ENCODE measurements at places on chromosomes 12 and 14.

- no peak for DNase-seq
Observed at GRCh38 chr14:36521598-36522345, 1.7 kb upstream of the NKX2-1 start.

DNA sequence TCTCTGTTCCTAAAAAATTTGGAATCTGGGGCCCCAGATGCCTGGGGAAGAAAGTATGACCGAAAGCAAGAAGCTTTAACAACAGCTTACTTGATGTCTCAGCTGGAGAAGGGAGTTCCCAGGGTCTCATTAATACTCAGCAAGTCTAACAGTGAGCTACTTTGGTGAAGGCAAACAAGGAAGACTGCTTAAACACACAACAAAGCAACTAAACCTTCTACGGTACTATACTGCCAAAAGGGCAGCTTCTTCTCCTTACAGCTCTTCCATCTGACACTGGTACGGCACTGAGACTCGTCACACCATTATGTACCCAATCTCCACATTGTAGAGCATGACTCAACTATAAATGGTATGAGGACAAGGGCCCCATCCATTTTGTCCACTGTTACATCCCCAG lies 213.0 kb downstream of the MED13L start:
- no peak for DNase-seq

- peak; percentile 22 for DNase-seq
Observed at GRCh38 chr14:64971943-64972791, at the start of gene RAB15. RAB15 (minus strand) TSS chr14:64972336; CDS start chr14:64972076, 260 bp downstream.

- no peak for DNase-seq
Observed at GRCh38 chr14:59450716-59451115, 14.5 kb downstream of the GPR135 start.

- peak; percentile 2 for DNase-seq
Observed at GRCh38 chr12:106248312-106248845, 559 bp upstream of the CKAP4 start.

DNA sequence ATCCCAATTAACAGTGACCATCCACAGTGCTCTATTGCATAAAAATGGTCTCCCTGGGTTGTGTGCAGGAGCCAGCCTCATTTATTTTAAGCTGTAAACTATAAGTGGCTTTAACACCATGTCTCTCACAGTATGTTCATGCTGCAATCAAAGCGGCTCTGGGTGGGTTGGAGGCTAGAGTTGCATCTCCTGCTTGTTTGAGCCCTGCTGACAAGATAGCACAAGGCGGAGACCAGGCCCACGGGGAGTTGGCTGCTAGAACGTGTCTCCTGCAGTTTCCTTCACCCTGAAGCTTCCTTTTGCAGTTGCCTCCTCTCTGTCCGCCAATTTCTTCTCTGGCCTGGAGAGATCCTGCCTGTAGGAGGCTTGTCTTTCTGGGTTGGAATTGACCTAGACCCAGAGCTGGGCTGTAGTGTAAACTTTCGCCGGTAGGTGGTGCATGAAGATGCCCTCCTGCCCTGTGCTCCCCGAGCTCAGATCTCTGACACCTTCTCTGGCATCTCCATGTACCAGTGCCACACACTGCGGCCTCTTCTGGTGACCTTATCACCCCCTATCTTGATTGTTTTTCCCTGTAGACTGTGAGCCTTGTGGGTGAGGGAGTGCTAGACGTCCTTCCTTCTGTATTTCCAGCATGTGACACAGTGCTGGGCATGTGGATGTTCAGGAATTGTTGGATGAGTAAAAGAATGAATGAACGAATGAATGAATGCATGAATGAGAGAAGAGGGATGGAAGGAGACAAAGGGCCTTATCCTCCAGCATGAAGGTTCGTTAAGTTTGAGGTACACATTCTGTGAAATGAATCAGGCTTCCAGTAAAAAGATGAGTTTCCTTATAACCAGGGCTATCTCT lies 10.4 kb downstream of the OTUB2 start:
- DNase-seq, result peak; percentile 62

GRCh38 chr12:110971189-110971920 lies 51.0 kb upstream of the MYL2 start:
- no peak for DNase-seq

- no peak for DNase-seq
Observed at GRCh38 chr12:124326871-124327270, 32.0 kb downstream of the RFLNA start.

DNA sequence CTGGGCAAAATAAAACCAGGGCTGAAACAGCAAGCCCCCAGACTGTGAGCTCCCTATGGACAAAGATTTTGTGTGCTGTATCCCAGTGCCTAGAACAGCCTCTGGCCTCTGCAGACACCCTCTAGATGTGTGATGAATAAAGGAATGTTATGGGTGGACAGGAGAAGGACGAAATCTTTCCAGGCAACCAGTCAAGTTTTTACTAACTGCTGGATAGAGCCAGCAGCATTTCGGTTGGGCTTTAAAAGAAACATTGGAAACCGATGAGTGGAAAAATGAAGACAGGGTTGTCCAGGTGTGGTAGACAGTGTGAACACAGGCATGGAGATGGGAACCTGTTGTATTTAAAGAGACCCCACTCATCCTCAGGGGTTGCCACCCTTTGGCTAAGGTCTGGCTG lies 4.0 kb downstream of the CHGA start:
- no peak for DNase-seq

- no peak for DNase-seq
Observed at GRCh38 chr12:47121146-47121545, 41.4 kb upstream of the AMIGO2 start.

DNA sequence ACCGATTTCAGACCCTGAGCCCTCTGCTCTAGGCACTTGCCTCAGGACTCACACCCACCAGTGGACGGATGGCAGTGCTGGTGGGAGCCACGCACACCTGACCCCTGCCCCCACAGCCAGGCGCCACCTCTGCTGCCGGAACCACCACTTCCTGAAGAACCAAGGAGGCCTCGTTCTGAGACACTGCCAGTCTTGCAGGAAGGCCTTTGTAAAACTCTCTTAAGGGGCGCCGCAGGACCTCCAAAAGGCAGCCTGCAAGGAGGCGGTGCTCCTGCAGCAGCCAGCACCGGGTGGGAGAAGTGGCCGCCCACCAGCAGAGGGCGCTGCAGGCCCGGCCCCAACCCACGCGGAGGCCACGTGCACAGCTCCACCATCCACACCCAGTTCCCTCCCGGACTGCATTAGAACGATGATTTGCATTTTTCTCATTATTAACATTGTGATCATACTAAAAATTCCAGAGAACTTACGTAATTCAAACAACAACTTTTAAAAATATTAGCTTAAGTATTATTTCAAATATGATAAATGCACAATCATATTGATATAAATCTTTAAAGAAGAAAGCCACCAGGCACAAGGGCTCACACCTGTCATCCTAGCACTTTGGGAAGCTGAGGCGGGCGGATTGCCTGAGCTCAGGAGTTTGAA lies 12.8 kb downstream of the STX2 start:
- peak; percentile 45 for DNase-seq

- DNase-seq, result peak; percentile 75
Observed at GRCh38 chr12:7935590-7936581, at the start of gene SLC2A3. SLC2A3 (minus strand) TSS chr12:7936187; CDS start chr12:7936034, 153 bp downstream.

Data from stimulated activated CD4-positive, alpha-beta T cell treated with anti-CD3 and anti-CD28 coated beads, Interleukin-2, amount 100 ng/mL, for 4 hours (primary cell).